ENCODE measurements at places on chromosomes 5 and 9.

DNA sequence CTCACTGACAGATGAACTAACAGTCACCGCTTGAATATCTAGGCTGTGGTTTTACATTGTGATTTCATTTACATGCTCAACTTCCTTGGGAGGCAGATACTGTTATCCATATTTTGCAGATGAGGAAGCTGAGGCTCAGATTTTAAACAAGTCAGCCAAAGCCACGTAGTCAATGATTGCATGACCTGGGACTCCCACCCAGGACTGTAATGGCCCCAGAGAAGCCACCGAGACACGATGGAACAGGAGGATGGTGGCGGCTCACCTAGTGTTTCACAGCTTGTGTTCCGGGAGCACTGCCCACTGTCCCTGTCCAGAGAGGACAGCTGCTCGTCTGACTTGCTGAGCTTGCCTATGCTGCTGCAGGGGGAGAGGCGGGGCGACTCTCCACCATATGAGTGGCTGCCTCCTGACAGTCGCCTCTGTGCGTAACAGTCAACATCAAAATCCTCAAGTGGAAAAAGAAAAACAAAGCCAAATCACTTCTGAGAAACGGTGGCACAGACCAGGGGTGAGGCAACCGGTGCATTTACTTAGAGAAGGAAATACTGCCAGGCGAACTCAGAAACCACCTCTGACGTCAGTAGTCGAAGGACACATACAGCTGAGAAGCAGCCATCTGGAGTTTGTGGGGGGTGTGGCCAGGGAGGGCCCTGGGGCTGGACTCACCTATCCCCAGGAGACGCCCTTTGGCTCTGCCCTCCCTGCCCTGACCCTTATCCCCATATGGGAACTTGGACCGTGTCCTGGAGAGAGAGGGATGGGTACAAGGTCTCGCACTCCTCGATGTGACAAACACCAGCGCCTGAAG is 82.5 kb downstream of the PRRT1B start:
- DNase-seq, result peak; percentile 42

GRCh38 chr9:114185570-114186490 is 30.5 kb downstream of the COL27A1 start:
- DNase-seq, result no peak

GRCh38 chr5:176620333-176620981 is 9.9 kb downstream of the SNCB start:
- DNase-seq, result no peak

- DNase-seq, result no peak
Observed at GRCh38 chr5:141779503-141779973, 97.5 kb upstream of the ARAP3 start.

DNA sequence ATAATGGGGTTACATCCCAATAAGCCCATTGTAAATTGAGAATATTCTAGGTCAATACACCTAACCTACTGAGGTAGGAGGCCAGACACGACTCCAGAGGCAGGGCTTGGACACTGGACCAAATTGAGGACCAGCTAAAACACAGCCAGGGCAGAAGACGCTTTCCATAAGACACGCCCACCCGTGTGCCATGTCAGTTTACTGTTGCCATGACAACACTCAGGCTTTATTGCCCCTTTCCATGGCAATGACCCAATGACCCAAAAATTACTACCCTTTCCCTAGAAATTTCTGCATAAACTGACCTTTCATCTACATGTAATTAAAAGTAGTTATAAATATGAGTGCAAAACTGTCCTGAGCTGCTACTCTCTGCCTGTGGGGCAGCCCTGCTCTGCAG is 31.5 kb downstream of the SLC22A4 start:
- DNase-seq, result no peak

GRCh38 chr9:75910731-75911130 is 20.3 kb downstream of the PCSK5 start:
- DNase-seq, result no peak

GRCh38 chr9:121286973-121287741 is 19.2 kb downstream of the GSN start:
- DNase-seq, result no peak

GRCh38 chr5:36611520-36612274 is 5.3 kb downstream of the SLC1A3 start:
- no peak for DNase-seq

GRCh38 chr5:109989161-109989560 is 299.4 kb downstream of the MAN2A1 start:
- DNase-seq, result no peak

GRCh38 chr9:93096131-93096802 is at the start of gene CARD19:
CARD19 (plus strand) TSS chr9:93096217; CDS start chr9:93096346, 129 bp downstream.
- DNase-seq, result no peak

- no peak for DNase-seq
Observed at GRCh38 chr5:30811298-30811697, 382.2 kb upstream of the CDH6 start.

- no peak for DNase-seq
Observed at GRCh38 chr9:34084562-34084961, 35.9 kb upstream of the UBAP2 start.

GRCh38 chr9:80866576-80867227 is 822.6 kb downstream of the TLE1 start:
- no peak for DNase-seq

- DNase-seq, result no peak
Observed at GRCh38 chr9:92402360-92402759, 2.0 kb downstream of the OGN start.

GRCh38 chr9:108039493-108039892 is 549.9 kb upstream of the KLF4 start:
- DNase-seq, result no peak

GRCh38 chr5:109704282-109704952 is 14.7 kb downstream of the MAN2A1 start:
- DNase-seq, result no peak

DNA sequence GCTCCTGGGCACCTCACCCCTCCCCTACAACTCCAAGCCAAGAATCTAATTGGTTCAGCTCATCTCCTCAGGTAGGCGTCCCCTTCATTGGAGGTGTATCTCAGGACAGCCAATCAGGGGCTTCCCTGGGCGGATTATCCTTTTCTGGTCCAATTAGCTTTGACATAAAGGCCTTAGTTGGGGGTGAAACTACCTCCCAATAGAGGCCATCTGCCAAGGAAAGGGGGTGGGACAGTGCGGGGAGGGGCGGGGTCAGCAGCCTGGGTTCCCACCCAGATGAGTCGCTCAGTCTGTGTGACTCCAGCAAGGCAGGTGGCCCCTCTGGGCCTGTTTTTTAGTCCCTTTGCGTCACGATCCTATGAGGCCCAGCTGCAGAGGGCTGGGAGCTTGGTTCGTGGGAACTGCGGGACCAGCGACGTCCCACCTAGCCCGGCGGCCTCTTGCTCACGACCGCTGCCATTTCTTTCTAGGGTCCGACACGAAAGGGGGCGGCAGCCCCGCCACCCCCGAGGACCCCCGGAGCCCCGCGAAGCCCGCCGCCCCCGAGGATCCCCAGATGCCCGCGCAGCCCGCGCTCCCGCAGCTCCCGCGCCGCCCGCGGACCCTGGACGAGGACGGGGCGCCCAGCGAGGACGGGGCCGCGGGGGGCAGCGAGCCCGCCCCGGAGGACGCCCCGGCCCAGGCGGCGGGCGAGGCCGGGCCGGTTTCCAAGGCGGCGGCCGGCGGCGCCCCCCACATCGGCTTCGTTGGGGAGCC is 8.9 kb downstream of the PRRT1B start:
- no peak for DNase-seq

- no peak for DNase-seq
Observed at GRCh38 chr5:1726956-1727355, 72.7 kb downstream of the MRPL36 start.

- DNase-seq, result no peak
Observed at GRCh38 chr9:34891386-34891785, 66.7 kb upstream of the PHF24 start.

- DNase-seq, result no peak
Observed at GRCh38 chr5:155402927-155403640, 389.5 kb downstream of the KIF4B start.

- no peak for DNase-seq
Observed at GRCh38 chr5:177316005-177316404, 4.3 kb upstream of the MXD3 start.

DNA sequence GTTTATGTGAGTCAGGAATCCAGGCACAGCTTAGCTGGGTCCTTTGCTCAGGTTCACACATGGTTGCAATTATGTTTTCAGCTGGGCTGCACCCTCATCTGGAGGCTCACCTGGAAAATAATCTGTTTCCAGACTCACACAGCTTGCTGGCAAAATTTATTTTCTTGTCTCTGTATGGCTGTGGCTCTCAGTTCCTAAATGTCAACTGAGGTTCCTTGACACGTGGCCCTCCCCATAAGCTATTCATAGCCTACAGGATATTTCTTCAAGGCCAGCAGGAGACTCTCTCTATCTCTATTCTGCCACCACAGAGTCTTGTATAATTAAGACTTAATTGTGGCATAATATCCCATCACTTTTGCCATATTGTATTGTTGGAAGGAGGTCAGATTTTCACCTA is 732.0 kb downstream of the CDH18 start:
- DNase-seq, result no peak

DNA sequence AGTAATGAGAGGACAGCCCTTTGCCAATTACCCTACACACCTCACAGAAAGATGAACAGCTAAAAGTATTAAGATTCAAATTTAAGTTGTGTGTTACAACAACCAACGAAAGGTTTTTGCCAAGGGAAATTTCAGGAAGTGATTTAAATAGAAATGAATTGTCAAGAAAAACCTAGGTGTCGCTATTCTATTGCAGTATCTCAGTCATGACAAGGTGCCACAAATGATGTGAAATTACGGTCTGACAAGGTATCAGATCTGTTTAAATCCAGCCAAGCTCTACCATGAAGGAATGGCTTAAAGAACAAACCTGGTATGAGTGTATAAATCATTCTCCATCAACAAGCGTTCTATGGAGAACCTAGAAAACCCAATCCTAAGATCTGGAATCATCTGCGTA is 189.7 kb downstream of the ATPSCKMT start:
- DNase-seq, result no peak

GRCh38 chr9:100104314-100104713 is 5.3 kb downstream of the INVS start:
- no peak for DNase-seq

DNA sequence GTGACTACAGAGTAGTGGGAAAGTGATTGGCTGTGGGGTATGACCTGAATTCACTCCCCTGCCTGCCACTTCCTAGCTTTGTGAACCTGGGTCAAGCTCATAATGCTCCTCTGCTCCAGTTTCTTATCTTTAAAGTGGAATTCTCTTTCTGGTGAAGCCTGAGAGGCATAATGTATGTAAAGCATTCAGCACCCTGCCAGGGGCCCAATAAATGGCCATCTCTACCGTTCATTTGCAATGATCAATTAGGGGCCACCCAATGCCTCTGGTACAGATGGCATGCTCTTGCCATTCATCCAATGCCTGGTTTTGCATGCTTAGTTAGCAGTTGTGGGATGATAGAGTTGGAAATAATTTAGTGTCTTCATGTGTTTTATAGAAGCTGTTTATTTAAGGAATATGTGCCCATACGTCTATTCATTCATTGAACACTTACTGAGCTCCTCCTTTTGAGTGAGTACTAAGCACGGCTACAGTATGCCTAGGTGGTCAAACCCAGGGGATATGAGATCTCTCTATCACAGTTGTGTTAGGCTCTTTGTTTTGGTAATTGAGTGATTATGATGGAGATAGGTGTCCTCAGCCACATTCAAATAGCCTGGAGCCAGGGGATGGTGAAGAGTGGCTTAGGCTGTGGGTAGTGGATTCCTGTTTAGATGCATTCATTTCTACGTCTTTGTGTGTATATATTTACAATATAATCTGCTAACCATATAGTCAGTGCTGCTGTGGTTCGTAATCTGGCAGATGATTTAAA is 15.3 kb downstream of the ZNF462 start:
- DNase-seq, result no peak

- no peak for DNase-seq
Observed at GRCh38 chr5:4018007-4018406, 422.4 kb downstream of the IRX1 start.

GRCh38 chr5:130868186-130868840 is 296.7 kb downstream of the HINT1 start:
- no peak for DNase-seq

- no peak for DNase-seq
Observed at GRCh38 chr5:145633474-145633873, 201.7 kb downstream of the PRELID2 start.

DNA sequence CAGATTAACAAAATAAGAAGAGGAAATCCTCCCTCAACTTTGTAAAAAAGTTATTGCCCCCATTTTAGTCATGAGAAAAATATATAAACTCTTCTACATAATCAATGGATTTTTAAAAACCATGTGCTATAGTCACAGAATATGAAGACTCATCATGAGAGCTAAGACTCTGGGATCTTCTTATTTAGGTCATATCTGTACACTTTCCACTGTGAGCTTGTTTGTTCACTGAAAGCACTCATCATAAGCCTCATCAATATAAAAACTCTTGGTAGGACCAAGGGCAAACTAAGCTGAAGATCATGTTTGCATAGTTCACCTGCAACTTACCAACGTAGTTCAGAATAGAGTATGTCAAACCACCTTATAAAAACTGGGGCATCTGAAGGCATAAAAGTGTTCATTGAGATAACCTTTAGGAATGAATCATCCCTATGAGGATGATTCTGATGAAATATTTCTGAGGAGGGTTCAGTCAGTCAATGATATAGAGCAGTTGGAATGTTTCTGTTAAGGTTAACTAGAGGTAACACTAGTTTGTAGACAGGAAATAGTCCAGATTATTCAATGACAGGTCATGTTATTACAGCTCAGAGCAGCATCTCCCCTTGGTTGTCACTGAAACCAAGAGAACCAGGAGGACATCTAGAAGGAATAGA is 289.9 kb upstream of the SMC2 start:
- DNase-seq, result no peak

- no peak for DNase-seq
Observed at GRCh38 chr5:61702784-61703183, 370.7 kb downstream of the ZSWIM6 start.

DNA sequence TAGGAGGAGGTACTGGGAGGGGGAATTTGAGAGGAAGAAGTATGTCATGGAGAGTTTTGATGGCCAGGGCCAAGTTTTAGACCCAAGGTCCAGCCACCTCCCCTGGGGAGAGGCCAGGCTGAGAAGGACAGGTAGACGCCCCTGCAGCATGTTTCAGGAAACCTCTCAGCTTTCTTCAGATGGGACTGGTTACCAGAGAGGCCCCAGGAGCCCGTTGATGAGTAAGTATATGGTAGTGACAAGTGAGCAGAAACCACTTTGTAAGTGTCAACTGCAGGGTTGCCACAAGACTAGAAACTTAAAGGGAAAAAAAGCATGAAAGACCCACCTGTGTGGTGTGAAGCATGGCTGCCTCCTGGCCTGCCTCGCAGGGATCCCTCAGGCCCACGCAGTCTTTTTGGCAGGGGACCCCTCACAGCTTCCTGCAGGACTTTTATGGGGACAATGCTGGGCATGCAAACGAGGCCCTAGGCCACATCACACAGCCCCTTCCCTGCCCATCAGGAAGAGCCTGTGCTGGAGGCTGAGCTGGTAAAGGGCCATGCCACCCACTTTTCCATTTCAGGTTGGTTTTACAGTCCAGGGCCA is 255.9 kb downstream of the FSTL4 start:
- no peak for DNase-seq

GRCh38 chr5:98982880-98983279 is 54.1 kb upstream of the CHD1 start:
- DNase-seq, result no peak

- DNase-seq, result no peak
Observed at GRCh38 chr9:116516456-116516855, 170.6 kb upstream of the TRIM32 start.

Data from activated T-helper 1 cell treated with anti-CD3 and anti-CD28 coated beads, Interleukin-2, amount 50 U/mL, for 16 hours (primary cell).